ENCODE measurements at places on chromosomes 3 and 15. TPM values are rescaled to one million over a fixed set of nuclear protein-coding genes. Genes with fewer than 3 reads are reported as not detected.

The CHST2 gene
- polyA plus RNA-seq: 1.4 TPM

The FGF12 gene
- polyA plus RNA-seq: not detected

The CGNL1 gene
- 0.03 TPM for polyA plus RNA-seq

The LEKR1 gene
- polyA plus RNA-seq: 0.19 TPM

The SLC22A14 gene
- 0.10 TPM for polyA plus RNA-seq

The PCLAF gene
- polyA plus RNA-seq: 60.5 TPM

The ZDHHC23 gene
- polyA plus RNA-seq: 0.50 TPM

The REC114 gene
- polyA plus RNA-seq: not detected

The NR1I2 gene
- not detected for polyA plus RNA-seq

The ACKR2 gene
- 0.10 TPM for polyA plus RNA-seq

GRCh38 chr15:60394689-60395097 lies 3.1 kb downstream of the ANXA2 start:
- no peak for DNase-seq

DNA sequence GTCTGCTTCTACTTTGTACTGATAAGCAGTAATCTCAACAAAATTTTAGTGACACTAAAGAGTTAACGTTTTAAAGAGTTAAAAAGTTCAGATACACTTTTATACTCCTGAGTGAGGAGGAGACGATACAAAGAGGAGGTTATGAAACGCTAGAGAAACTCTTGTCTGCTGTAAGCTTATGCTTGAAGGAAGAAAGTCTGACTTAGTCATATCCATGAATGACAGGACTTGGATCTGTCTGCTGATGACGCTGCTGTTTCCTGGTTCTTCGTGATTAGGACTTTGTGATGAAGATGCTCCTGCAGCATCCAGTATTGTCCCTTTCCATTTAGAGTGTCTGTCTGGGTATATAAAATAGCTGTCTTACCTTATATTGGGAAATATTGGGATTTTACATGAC lies 15.8 kb downstream of the TCF12 start:
- peak; percentile 23 for DNase-seq

DNA sequence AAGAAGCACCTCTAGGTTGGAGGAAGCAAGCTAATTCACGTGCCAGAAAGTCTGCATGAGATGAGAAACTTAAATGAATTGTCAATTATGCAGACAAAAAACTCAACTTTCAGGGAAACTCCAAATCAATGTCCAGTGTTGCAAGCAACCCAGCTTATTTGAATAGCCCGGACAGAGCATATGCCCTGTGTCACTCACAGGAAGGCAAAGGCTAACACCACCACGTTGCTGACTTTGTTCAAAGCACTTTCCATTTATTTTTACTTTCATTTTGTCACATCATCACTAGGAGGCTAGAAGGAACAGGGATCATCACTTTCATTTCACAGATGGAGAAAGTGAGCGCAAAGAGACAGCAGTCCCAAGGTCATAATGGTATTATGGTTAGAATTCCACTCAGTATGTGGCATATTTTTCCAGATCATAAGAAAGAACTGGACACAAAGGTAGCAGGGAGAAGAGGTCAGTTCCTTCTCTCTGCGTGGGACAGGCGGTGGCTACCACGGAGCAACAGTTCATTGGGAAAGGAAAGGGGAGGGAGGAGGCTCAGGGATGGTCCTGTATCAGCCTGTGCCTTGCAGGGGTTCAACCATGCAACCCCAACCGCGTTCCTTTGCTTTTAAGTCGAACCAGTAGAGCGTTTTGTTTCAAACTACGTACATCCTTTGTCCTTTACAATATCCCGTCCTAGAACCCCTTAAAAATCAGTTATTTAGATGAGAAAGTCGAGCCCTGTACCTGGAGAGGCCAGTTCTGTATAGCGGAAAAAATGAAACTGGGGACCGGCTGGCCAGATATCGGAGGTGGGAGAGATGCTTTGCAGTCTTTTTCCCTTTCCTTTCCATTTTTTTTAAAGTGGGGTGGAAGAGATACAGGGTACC lies 1.1 kb downstream of the HEG1 start:
- DNase-seq: peak; percentile 68

DNA sequence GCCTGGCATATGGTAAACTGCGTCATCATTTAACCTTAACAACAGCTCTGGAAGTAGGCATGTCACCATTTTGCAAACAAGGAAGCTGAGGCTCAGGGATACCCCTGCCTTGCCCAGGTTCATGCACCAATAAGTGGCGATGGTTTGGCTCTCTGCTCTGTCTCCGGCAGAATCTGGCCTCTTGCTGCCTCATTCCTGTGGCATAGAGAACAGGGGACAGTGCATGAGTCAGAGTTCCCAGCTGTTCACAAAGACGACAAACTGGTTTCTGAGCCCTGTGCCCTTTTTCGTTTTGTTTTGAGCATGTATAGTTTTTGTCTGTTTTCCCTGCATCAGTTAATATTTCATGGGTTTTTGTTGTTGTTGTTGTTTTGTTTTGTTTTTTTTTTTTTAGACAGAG lies 236.8 kb downstream of the OPA1 start:
- peak; percentile 16 for DNase-seq

DNA sequence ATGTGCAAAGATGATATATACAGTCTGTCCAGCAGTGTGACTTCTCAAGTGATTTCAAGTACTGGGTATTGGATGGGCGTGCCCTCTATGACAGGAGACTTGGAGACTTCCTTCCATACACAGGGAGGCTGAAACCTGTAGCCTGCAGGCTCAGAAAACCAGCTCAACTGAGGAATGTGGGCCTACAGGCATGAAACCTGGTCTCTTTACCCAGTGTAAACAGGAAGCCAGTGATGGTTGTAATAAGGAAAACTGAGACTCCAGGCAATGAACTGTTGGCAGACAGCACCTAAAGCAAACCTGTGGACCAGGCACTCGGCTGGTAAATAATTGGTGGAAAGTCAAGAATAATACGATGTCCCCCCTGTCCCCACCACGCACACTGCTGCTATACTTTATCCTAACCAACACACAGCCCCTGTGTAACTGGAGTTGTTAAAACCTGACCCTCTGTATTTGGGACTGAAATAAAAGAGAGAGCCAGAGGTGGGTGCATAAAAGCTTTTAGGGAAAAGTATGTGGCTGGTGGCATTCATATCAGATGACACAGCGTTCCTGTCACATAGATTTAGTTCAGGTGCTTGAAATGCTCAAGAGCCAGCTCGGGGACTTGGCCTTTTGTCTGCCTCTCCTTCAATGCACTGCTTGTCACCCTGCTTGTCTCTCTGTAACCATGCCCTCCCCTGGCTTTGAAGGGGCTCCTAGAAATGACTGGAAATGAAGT lies 144.7 kb downstream of the TPRG1 start:
- no peak for DNase-seq

DNA sequence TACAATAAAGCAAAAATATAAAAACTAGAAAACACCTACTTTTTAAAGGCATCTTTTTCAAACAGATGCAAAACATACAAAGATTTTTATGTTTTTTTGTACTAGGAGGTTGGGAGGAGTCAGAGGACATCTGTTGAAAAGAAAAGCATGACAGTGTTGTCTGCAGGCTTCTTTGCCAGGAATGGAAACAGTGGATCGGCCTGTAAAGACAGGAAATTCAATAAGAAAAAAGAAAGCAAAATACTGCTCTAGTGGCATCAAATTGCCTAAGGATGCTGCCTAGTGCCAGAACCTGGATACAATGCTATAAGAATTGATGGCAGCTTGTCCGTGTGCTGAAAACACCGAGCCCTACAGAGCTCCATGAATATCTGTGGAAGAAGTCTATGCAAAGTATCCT lies 69.9 kb downstream of the TBC1D5 start:
- no peak for DNase-seq

- peak; percentile 28 for DNase-seq
These were observed 60.7 kb downstream of the ABI3BP start for GRCh38 chr3:100932491-100932890.

GRCh38 chr15:88513195-88513594 lies 33.3 kb downstream of the DET1 start:
- DNase-seq: peak; percentile 64

- peak; percentile 44 for DNase-seq
These were observed 24.4 kb upstream of the RAB7A start for GRCh38 chr3:128701342-128702212.

DNA sequence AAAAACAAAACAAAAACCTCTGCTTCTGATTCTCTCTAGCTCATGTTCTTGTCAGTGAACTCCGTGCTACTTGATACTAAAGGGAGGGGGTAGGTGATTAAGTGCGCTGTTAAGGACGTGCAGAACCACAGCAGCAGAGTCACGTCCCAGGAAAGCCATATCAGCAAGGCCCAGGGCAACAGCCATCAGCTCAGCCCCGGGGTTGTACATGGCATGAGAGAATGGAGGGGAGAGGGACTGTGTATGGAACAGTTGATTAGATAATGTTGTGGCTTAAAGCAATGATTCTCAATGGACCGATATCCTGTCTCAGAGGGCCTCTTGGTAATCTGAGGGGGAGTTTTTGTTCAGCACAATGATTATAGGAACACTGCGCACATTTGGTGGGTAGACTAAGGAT lies 27.6 kb downstream of the C2CD4A start:
- no peak for DNase-seq

GRCh38 chr3:76965122-76965725 lies 74.7 kb upstream of the ROBO2 start:
- DNase-seq: peak; percentile 18

DNA sequence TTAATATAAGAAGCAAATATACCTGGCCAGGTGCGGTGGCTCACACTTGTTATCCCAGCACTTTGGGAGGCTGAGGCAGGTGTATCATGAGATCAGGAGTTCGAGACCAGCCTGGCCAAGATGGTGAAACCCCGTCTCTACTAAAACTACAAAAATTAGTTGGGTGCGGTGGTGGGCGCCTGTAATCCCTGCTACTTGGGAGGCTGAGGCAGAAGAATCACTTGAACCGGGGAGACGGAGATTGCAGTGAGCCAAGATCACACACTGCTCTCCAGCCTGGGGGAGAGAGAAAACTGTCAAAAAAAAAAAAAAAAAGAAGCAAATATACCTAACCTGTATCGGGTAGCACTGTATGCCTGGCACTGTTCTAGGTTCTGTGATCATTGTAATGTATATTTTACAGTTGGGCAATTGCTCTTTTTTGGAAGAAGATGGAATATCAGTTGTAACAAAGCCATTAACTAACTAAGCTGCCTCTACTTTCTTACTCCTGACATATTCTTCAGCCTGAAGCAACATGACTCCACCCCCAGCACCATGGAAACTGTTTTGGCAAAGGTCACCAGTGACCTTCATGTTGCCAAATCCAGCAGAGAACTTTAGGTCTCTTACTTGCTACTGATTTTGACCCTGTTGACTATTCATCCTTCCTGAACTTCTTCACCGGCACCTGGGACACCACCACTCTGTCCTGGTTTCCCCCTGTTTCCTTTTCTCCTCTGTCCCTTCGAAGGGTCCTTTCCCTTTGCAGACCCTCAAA lies 203.8 kb downstream of the RPLP1 start:
- DNase-seq: no peak

GRCh38 chr3:67090474-67090873 lies 92.4 kb downstream of the KBTBD8 start:
- peak; percentile 82 for DNase-seq

GRCh38 chr3:196932600-196932999 lies 9.7 kb downstream of the NCBP2 start:
- DNase-seq: no peak

DNA sequence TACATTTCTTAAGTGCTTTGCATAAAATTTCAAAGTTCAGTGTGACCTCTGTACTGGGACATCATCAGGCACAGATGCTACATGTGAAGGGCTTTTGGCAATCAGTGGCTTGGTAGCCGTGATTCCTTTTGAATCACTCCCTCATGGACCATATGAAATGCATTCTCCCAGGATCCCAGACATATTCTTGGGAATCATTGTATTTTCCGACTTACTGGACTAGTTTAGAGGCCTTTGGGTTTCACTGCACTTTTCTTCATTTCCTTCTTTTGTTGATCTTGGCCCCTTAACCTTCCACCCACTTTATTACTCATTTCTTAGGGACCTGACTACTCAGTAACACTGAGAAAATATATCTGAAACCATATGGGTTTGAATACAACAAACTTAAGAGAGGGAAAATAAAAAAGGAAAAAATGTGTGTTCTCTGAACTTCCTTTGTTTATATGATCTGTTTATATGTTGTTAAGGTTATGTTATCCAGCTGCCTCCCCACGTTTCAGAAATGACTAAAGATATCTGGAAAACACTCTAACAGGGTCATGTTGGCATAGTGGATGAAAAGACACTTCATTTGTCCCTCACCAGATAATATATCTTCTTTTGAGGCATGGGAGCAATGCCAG lies 35.1 kb downstream of the HMG20A start:
- DNase-seq: peak; percentile 87

- DNase-seq: no peak
These were observed 11.4 kb downstream of the MSL2 start for GRCh38 chr3:136184703-136185102.

DNA sequence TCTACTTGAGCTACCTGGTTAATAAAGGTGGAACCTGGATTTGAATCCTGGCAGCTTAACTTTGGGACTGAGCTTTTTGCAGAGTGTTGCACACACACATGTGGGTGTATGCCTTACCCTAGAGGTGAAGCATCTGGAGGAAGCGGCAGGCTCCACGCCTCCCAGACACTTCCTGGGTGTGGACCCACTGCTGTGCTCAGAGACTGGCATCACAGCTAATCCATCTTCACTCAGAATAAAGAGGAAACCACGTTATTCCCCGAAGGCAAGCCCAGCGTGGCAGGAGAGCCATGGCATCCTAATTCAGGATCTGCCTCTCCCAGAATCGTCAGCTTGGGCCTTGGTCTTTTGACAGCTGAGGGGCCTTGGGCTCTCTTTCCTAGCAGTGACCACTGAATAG lies 25.5 kb downstream of the CCDC13 start:
- DNase-seq: no peak

DNA sequence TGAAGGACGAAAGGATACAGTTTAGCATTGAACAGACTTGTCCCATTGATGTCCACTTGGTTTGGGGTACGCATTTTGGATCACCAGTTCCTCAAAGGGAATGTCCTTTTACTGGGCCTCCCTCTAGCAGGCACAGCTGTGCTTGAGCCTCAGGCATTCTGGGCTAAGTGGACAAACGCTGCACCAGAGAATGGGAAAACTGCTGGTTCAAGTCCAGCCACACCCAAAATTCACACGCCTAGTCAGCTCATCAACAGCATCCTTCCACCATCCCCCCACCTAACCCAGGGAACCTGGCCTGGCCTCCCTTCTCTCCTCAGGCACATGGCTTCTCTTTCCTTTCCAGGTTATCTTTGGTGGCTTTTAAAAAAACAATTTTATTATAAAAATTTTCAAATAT lies 59.1 kb upstream of the ALDH1A3 start:
- no peak for DNase-seq

GRCh38 chr15:62552444-62552843 lies 387.4 kb upstream of the C2CD4B start:
- peak; percentile 33 for DNase-seq

DNA sequence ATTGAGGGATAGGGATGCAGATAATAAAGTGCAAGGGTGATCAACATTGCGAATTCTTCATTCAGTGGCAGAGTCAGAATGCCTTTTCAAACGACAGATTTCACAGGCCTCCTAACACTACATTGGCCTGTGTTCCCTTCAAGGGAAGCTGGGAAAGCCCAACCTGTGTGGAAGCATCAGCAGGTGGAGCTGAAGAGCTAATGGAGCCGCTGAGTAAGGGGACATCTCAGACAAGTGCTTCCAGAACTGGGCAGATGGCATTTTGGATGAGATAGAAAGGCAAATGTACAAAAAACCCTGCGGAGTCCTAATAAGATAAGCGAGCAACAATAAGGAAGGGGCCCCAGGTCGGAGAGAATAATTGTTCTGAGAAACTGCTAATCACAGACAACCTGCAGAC lies 8.5 kb upstream of the SLC24A5 start:
- peak; percentile 30 for DNase-seq

Measured in IMR-90 (cell line).